GM12864 (cell line): ENCODE measurements at places on chromosomes 3 and 15.

DNA sequence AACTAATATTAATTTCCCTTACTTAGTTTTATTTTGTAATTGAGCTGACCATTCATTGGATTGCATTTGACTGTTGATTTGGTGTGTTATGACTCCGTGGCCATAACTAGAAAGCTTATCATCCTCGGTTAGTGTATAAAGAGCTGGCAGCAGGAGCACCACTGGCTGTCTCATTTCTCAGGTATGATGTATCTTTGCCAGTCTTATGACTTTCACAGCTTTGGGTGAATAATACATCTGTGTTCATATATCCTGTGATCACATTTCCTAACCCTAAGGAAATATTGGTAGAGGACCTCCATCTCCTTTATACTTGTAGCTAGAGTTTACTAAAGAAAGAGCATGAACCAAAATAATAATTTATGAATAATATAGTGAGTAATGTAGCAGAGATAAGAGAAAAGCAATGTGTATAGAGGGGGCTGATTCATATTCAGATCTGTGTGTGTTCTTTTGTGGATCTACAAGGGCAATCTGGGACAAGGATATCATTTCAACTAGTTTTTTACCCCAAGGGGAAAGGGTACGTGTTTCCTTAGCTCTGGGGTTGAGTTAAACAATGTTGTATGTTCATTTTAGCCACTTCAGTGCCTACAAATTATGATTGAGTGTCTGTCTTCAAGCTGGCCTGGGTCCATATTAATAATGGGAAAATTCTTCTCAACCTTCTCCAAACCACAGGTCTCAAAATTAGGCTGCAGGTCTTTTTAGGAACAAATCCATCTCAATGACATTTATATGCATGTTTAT lies 901.7 kb downstream of the NTRK3 start:
- DNase-seq = no peak

- no peak for DNase-seq
These were observed 32.9 kb upstream of the IFT57 start for GRCh38 chr3:108255131-108255530.

- DNase-seq = no peak
These were observed 87.3 kb upstream of the THBS1 start for GRCh38 chr15:39493424-39494067.

- no peak for DNase-seq
These were observed 1.2 kb downstream of the COX17 start for GRCh38 chr3:119676020-119676419.
